Stimulated activated CD4-positive, alpha-beta T cell treated with anti-CD3 and anti-CD28 coated beads, Interleukin-4, amount 100 ng/mL, for 48 hours (primary cell): ENCODE measurements at places on chromosomes 5 and 9.

- no peak for DNase-seq
These were observed 159.9 kb downstream of the TMEM38B start for GRCh38 chr9:105854026-105854782.

DNA sequence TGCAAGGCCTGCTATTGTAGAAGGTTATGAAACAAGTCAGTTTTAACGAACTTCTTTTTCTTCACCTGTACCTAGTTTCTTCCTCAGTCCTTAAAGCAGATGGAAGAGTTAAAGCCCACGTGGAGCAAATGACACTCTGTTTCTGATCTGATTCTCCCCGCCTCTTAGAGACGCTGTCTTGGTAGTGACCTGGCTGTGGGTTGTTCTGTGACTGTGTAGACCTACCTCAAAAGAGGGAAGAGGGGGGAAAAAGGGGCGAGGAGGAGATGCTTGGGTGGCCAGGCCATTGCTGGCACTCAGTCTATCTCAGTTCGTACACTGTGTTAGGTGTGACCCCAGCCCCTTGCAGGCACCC lies 610 bp downstream of the GFRA3 start:
- no peak for DNase-seq

DNA sequence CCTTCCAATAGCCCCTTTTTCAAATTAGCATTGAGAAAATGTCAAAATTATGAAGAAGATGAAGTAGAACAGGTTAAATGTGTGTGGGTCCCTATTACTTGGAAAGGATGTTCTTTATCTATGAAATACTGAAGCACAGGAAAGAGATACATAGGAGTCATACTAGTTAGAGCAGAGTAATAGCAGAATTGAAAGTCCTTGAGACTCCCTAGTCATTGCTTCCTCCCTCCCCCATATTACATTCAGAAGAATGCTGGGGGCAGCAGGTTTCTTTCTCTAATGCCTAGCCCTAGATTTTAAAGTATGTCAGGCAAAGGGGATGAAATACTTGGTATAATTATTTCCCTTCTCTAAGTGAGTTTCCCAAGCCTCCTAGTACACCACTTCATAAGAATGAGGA lies 4.4 kb downstream of the ZCCHC9 start:
- no peak for DNase-seq

DNA sequence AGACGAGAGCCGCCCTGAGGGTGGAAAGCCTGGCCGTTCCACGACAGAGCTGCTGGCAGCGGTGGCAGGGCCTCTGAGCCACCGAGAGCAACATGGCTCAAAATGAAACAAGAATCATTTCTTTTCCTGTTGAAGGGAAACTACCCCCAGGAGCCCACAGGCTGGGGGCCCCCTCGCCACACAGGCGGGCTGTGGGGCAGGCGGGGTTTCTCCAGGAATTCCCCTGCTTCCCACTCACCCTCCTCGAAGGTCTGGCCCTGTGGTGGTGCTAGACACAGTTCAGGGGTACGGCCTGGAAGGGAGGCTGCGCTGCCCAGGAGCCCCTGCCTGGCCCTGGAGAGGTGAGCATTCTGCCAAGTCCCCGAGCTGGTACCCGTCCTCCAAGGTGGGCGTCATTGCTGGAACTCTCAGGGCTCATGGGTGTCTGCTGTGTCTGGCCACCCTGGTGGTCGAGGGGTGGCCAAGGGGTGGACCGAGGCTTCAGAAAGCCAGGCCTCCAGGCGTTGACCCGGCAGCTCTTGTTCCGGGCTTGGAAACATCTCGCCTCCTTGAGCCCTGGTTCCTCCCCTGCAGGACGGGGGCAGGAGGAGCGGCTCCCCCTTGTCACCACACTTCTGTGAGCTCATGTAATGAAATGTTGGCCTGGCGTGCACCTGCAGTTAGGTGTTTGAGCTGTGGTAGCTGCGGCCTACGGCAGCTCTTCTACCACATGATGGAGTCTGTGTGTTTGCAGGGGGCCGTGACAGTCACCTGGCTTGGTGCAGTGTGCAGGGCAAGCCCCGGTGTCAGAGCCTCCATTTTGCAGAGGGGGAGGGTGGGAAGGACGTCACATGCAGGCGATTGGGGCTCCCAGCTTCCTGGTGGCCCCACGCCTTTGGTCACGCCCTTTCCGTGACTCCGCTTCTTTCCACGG lies 65.3 kb downstream of the RXRA start:
- DNase-seq = peak; percentile 80

DNA sequence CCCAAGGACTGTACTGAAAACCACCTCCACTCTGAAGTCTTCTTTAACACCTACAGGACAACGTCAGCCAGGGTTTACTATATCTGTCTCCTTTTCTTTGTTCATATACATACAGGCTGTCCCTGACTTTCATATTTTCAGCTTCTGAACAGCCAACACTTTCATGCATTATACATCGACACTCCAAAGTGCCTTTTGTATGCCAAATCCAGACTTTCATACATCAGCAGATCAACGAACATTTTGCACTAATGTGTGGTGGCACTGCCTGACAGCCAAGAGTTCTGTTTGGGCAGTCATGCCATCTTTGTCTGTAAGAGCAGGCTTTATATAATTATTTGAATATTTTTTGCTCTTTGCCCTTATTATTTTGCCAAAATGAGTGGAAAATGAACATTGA lies 487.4 kb downstream of the CETN3 start:
- DNase-seq = no peak

DNA sequence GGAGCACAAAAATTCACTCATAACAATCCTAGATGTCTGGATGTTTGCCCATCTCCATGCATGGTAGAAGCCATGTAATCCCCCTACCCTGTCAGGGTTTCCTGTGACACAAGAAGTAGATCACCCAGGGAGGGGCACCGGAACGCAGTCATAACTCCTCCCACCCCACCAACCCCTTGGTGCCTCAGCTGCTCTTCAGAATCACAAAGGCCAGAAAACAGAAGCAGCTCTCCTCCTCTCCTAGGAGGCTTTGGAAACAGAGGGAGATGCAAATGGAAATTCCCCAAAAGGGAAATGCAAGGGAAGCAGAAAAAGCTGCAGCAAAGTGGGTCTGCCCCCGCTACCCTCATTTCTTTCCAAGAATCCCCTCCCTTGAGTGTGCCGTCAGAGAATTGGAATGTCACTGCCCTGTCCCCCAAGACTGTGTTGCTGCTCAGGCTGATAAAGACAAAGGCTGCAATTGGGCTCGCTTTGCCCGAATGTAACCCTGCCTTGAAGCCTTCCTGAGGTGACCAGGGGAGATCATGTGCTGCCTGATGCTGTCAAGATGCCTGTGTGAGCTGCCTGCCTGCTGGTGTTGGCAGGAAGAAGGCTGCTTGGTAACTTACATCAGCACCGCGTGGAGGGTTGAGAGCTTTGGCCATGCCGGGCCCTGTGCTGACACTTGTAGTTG lies 65.5 kb upstream of the ABCA1 start:
- DNase-seq = no peak

DNA sequence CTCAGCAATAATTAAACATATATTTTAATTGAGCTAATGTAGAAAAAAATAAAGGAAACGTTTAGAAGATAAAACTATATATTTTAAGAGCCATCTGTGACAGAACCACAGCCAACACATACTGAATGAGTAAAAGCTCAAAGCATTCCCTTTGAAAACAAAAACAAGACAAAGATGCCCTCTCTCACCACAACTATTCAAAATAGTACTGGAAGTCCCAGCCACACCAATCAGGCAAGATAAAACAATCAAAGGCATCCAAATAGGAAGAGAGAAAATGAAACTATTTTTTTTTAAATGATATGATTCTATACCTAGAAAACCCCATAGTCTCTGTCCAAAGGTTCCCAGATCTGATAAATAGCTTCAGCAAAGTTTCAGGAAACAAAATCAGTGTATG lies 262.0 kb downstream of the HTR1A start:
- no peak for DNase-seq

- no peak for DNase-seq
These were observed 19.7 kb upstream of the GLE1 start for GRCh38 chr9:128484686-128485413.

GRCh38 chr9:121424024-121424432 lies 54.0 kb upstream of the STOM start:
- DNase-seq = no peak

DNA sequence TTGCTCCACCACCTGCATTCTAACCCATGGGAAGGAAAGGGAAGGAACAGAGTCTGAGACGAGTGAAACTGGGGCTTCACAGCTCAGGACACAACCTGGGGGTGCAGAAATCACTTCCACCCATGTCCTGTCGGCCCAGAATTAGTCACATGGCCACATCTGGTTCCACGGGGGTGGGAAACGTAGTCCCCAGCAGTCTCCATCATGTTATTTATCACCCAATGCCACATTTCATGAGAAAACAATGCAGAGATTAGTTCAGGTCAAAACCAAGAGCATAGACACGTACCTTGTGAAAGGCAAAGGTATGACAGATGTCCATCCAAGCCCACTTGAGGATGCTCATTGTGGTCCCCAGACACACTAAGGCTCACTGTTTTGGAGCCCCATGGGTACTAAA lies 125.1 kb downstream of the MED10 start:
- DNase-seq = no peak

DNA sequence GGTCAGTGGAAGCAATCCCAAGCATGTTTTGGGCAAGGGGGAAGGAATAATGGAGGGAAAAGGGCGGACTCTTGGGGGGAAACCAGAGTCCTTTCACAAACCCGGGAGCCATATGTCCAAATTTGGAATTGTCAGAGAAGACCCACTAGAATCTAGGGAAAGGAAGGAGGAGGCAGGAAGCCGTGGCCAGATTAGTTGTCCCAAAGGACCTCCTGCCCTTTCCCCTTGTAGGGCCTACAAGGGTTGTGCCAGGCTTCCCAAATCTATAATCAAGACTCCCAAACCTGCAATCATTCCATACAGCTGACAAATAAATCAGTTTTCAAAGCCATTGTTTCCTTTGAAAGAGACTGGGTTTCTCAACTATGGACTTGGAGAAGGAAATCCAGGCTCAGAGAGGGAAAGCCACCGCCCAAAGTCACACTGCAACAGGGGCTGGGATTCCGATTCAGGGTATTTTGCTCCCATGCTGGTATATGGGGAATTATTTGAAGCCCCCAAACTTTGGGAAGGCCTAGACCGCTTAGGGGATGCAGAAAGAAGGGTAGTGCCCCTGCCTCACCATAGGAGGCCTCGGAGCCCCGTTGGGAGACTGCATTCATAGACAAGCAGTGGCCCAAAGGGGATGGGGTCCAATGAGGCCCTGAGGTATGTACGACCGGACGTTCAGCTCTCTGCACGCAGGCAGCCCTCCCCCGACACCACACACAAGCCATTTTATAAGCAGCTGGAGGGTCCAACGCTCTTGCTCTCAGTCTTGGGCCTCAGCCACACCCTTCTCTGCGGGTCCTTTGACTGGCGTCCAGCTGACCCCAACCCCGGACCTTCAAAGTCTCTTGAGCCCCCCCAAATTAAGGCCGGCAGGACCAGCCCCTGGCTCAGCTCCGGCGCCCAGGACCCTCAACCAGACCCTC lies 815 bp downstream of the ANXA6 start:
- no peak for DNase-seq

DNA sequence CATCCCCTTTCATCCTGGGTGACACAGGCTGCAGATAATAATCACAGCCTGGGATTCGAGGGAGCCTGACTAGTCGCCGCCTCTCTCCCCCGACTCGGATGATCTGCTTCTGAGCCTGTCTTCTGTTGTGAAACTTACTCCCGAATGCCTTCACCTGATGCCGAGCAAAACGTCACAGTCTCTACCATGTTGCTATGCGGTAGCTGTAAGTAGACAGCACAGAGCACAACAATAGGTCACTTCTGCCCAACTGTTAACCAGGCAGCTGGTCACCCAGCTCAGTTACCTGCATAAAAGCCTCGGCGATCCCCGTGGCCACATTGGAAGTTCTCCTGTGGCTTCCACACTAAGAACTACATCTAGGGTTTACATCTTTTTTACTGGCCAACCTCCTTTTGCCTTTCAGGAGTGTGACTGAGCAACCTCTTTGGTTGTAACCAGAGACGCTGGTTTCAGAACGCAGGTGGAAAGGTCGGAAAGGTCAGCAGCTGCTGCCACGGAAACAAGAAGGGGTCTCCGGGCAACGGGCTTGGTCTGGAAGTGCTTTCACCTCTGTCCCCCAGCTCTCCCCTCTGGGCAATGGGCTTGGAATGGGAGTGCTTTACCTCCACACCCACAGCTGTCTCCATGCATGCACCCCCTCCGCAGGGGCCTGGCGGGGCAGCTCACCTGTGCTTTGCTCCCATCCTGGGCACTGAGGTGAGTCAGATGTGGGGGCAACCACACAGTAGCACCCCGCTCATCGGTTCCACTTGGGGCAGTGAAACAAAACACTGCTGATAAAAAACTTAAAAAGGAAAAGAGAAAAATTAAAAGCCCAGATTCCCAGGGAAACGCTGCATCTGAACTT lies 7.6 kb upstream of the PPP1R26 start:
- no peak for DNase-seq

DNA sequence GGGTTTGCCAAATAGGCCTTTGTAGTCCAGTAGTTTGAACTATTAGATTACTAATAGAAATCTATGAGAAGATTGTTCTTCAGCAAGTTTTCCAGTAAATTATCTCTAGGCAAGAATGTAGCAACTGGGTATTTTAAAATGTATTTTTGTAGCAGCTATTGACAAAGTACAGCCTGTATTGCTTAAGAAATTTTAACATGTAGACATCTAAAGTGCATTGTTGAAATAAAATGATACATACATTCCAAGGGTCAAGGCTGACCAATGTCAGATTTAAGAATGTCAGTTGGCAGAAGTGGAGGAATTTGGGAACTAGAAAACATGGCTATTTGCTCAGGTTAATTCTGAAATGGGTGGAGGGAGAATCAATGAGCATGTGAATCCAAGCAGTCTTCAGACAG lies 57.5 kb upstream of the ZSWIM6 start:
- no peak for DNase-seq

- no peak for DNase-seq
These were observed 218.4 kb downstream of the CACNA1B start for GRCh38 chr9:138095813-138096518.

DNA sequence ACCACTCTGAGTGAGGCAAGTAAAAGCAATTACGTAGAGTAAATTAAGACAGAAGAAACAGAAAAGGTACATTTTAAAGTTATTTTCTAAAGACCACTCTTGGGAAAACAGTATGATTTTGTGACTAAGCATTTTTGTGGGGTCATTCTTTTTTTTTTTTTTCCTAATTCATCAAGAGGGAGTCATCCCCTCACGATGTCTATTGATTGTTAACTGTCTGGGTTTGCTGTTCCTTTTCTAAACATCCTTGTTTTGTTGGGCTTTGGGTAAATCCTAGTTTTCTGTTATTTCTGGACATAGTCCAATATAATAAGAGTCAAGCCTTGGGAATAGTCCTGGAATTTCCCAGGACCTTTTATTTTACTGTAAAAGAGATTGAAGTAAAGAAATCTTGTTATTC lies 63.8 kb downstream of the ANKRD55 start:
- no peak for DNase-seq

GRCh38 chr5:104325356-104325755 lies 762.8 kb upstream of the NUDT12 start:
- no peak for DNase-seq

DNA sequence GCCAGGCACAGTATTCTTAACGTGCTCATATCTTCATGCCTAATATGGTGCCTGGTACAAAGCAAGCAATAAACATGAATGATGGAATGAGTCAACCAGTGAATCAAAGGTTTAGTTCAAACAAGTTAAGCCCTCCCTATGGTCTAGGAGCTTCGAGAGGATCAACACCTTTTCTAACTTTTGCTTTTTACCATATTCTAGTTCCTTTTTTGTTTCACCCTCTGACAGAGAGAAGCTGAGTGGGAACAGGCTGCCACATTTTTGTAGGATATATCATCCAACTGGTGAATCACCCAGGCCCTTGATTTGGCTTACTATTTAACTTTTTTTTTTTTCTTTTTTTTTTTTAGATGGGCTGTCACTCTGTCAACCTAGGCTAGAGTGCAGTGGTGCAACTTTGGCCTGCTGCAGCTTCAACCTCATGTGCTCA lies 39.3 kb upstream of the TNC start:
- no peak for DNase-seq

- no peak for DNase-seq
These were observed 18.4 kb downstream of the AGXT2 start for GRCh38 chr5:35029333-35029732.
